ENCODE measurements at places on chromosomes 4 and X.

GRCh38 chrX:6225288-6225910 is 3.3 kb downstream of the NLGN4X start:
- DNase-seq, result no peak

DNA sequence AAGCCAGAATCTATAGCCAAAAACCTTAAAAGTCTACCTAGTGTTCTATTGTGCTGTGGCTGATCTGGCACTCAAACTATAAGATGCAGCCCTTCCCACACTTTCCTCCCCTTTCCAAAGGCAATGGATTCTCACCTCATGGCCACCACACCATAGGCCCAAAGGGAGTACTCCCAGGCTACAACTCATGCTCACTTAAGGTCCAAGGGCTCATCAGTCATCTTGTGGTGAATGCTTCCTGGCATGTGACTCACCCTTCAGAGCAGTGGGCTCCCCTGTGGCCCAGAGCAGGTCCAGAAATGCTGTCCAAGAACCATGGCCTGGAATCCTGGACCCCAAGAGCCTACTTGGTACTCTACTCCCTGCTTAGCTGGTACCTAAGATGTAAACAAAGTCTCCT is 181.0 kb downstream of the CHRDL1 start:
- DNase-seq, result no peak

GRCh38 chr4:10063544-10064300 is 42.4 kb upstream of the SLC2A9 start:
- DNase-seq, result no peak

DNA sequence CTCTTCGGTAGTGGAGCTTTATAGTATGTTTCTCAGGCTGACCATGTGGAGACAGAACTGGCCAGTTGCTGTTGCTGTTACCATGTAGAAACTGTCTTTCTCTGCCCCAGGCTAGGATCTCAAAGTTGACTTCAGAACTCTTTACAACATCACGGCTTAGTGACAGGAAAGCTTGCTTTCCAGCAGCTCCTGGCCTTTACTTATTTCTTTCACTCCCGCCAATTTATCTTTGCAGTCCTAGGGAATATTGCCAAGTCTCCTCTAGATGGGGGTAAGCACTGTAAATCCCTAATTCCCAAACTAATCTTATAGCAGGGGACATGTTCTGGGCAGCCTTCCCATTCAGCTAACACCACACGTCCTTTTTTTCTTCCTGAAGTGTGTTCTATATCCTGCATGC is 631.6 kb downstream of the SPRY1 start:
- no peak for DNase-seq

DNA sequence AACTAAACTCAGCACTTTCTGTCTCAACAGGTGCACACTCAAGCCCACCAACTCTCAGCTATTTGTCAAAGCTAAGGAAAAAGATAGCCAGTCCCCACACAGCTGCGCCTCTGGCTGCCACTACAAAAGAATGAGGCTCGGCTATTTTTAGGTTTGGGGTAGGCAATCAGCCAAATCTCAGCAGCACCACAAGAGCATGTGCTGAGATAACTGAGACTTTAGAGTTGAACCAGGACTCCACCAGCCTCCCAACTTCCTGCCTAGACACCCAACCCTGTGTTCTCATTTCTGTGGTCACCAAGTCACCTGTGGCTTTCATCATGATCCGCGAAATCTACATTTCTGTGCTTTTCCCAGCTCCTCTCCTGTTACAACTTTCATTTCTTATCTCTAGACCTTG is 28.0 kb downstream of the DMD start:
- DNase-seq, result no peak

GRCh38 chr4:106444557-106444956 is 76.0 kb upstream of the GIMD1 start:
- DNase-seq, result no peak
